ENCODE measurements at places on chromosomes 12 and 14.

DNA sequence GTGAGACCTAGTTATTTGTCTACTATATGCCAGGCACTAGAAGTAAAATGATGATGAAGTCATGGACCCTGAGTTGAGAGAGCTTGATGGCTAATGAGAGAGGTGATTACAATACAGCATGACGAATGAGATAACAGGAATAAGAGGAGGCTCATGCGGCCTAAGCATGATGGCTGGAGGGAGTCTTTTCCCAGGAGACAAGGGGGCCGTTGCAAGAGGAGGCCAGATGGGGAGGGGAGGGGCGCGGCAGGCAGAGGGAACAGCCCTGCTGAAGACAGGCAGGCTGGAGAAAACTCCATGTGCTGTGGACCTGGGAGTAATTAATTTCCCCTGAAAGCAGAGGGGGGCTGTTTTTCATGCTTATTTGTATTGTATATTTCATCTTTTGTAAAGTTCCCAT is 144.7 kb upstream of the RFLNA start:
- DNase-seq, result no peak

DNA sequence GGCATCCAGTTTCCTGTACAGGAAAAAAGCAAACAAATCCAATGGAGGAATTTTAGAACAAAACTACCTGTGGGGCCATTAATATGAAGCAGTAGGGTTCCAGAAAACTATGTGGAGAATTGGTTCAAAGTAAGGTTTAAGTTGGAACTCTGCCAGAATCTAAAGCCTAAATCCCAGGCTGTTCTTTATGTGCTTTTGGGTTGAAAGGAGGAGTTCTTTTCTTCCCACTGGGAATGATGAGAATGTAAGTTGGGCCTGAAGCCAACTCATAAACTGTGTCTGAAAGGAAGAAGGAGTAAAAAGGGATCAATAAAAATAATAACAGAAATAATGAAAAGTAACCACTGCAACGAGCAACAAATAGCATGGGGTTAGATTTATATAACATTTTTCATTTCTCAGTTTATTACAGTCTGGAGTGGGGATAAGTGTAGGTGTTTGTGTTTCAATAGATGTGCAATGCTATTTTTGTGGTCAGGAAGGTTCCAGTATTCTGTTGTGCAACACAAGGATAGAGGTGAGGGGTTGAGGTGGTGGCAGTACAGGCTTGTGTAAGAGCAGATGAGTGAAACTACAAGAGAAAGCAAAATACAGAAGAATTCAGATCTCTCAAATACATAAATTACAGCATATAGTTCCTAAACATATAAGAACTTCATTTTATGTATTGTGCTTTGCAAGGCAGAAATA is 373.6 kb downstream of the EMP1 start:
- DNase-seq, result no peak

DNA sequence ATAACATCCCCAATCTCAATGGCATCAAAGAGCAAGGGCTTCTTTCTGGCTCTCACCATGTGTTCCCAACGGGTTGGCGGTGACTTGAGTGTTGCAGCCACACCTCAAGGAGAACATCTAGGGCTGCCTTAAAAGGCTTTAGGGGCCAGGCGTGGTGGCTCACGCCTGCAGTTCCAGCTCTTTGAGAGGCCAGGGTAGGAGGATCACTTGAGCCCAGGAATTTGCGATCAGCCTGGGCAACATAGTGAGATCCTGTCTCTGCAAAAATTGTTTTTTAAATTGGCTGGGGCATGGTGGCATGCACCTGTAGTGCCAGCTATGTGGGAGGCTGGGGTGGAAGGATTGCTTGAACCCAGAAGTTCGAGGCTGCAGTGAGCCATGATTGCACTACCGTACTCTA is 14.9 kb downstream of the RFLNA start:
- DNase-seq, result no peak

- DNase-seq, result no peak
Measured at GRCh38 chr14:45587142-45587541, 334.1 kb upstream of the MIS18BP1 start.

GRCh38 chr14:33464254-33464962 is 486.5 kb downstream of the EGLN3 start:
- no peak for DNase-seq

GRCh38 chr12:76340680-76341435 is 7.4 kb downstream of the BBS10 start:
- DNase-seq, result no peak

DNA sequence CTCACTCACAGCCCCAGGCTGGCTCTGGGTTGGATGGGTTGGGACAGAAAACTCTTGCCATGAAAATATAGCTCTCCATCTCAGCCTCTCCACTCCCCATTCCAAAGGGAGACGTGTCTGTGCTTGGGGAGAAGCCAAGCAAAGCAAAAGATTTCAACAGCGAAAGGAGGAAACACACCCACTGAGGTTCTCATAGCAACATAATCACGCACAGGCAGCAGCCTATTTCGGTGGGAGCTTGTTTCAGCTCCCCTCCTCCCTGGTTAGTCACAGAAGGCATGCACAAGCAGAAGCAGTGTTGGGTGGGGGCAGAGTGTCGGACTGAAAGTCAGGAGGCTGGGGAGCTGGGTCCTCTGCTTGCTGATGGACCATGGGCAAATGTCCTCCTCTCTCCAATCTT is 1.9 kb upstream of the PRMT8 start:
- DNase-seq, result no peak

GRCh38 chr14:72318648-72319047 is 386.4 kb downstream of the RGS6 start:
- DNase-seq, result no peak

GRCh38 chr14:71466251-71466650 is 466.0 kb upstream of the RGS6 start:
- no peak for DNase-seq

DNA sequence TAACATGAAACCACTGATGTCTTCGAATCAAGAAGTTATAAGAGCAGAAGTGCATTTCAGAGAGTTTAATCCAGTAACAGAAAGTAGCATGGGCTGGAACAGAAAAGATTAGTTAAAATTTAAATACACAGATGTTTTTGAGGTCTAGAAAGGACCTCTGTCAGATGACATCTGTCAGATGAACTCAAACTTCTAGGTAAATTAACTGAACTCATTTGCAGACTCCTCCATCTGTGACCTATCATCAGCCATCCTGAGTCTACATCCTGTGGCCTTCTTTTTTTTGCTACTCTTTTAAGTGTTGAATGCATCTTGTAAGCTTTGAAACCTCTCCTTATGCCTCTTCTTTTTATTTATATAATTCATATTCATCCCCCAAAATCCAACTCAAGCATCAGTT is 53.3 kb downstream of the C2CD5 start:
- DNase-seq, result no peak

- DNase-seq, result no peak
Measured at GRCh38 chr12:94690198-94690771, 39.9 kb upstream of the TMCC3 start.

- DNase-seq, result no peak
Measured at GRCh38 chr14:69760810-69761209, 6.1 kb upstream of the SRSF5 start.

DNA sequence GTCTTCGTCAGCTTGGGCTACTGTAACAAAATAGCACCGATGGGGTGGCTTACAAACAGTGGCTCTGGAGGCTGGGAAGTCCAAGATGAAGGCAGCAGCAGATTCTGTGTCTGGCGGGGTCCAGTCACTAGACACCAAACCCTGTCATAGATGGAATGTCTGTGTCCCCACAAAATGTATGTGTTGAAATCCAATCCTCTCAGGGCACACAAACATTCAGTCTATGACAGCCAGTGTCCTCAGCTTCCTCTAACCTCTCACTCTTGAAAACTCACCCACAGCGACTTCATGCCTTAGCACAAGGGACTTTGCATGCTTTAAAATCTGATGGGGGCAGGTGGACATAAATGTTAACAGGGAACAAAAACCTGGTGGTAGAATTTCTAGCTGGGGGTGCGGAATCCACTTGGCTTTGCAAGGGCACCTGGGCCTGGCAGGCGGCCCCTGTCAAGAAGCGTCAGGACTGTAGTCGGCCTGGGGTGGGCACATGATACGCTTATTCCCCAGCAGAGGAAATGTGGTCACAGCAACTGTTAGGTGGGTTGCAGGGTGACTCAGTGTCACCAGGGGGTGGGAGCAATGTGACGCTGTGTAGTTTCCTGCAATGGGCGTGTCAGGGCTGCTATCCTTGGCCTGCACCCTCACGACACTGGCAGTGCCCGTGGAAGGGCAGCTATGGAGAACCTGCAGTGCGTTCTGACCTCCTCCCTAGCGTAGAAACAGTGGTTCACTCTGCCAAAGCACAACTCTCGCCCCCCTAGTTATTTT is 17.7 kb downstream of the RIN3 start:
- peak; percentile 62 for DNase-seq

GRCh38 chr14:33569821-33570687 is 380.8 kb downstream of the EGLN3 start:
- no peak for DNase-seq

- no peak for DNase-seq
Measured at GRCh38 chr12:66678338-66679275, at the start of gene GRIP1. GRIP1 (minus strand) TSS chr12:66679076; CDS start chr12:66678904, 172 bp downstream.

- DNase-seq, result no peak
Measured at GRCh38 chr12:12909228-12909994, 18.0 kb downstream of the GPRC5A start.

DNA sequence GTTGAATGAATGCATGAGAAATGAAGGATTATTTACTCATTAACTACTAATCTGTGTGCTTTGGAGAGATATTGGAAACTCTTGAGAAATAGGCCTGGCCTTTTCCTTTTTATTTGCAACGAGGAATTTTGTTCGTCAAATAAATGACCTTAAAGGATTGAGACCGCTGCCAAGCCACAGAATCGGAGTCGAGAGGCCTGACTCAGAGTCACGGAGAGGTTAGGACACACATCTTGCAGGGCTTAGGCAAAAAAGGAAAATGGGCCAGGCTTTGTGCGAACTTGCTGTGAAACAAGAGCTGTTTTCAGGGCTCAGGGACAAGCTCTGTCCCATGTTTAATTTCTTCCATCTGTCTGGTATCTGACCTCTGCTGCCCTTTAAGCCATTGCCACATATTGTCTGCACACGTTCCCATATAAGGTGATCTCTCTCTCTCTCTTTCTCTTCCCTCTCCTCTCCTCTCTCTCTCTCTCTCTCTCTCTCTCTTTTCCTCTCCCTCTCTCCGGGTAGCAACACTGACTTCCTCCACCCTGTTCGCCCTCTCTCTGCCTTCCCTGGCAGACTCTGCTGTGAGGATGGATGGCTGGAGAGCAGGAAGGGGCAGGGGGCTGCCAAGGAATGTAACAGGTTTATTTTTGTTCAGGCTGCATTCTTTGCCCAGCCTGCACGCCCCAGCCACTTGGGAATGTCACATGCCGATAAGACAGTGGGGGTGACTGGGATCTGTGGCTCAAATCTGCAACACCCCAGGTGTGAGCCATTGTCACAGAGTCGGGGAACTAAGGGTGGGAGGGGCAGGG is 14.9 kb upstream of the IFT81 start:
- DNase-seq, result no peak
